ENCODE measurements at places on chromosomes 1 and 21.

- DNase-seq = no peak
Observed at GRCh38 chr1:91584878-91585277, 84.2 kb downstream of the CDC7 start.

GRCh38 chr1:155226188-155226909, 17.9 kb downstream of the MTX1 start:
- peak; percentile 90 for DNase-seq

DNA sequence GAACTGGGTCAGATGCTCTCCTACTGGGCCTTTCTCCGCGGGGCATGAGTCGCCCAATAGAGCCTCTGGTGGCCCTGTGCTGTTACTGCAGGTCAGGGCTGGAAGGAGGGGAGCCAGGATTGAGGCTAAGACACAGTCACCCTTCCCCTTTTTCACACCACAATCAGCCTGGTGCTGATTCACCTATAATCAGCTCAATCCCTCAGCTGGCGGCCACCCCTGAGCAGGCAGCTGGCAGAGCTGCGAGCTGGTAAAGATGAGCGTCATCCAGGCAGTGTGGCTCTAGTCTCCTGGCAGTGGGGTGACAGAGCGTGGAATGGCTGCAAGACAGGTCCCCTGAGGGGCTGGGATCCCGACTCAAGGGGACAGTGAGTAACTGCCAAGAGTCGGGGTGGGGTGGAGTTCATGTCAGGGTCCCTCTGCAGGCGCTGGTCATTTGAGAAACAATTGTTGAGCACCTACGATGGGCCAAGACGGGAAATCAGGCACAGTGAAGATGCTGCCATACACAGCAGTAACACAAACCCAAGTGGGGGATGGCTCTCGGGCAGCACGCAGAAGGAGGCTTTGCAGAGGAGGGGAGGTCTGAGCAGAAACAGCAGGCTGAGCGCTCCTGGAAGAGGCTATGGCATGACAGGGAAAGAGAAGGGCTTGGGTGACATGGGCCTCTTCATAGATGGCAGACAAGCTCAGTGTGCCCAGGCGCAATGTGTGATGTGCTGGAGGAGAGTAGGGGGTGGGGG, 21.8 kb downstream of the ATF3 start:
- DNase-seq = peak; percentile 58

DNA sequence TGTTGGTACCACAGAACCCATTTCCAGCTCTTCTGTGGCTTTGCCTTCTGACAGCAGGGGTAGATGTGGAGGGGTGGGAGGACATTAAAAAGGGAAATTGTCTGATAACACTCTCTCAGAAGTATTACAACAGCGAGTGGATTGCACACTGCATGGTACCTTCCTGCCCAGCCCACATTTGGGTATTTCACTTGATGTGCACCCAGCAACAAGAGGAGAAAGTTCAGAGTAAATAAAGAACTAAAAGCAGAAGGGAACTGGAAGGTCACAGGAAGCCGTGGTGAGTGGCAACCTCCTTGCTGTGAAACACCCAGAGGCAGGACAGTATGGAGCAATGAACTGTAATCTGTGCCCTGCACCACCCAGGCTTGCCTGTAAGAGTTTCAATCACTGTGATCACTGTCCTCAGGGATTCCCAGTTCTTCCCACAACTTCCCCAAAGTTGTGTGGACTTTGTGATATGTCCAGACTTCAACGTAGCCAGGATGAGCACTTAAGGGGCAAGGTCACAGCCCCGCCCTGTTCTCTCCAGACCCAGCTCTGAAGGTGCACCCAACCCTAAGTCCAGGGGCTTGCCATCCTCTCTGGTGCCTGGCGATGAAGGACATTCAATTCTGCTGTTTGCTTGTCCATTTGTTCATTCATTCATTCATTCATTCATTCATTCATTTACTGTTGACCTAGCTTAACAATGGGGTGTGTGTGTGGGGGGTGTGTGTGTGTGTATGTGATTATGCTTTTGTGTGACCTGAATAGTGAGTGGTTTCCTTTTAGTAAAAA, 18.7 kb upstream of the F5 start:
- peak; percentile 33 for DNase-seq

DNA sequence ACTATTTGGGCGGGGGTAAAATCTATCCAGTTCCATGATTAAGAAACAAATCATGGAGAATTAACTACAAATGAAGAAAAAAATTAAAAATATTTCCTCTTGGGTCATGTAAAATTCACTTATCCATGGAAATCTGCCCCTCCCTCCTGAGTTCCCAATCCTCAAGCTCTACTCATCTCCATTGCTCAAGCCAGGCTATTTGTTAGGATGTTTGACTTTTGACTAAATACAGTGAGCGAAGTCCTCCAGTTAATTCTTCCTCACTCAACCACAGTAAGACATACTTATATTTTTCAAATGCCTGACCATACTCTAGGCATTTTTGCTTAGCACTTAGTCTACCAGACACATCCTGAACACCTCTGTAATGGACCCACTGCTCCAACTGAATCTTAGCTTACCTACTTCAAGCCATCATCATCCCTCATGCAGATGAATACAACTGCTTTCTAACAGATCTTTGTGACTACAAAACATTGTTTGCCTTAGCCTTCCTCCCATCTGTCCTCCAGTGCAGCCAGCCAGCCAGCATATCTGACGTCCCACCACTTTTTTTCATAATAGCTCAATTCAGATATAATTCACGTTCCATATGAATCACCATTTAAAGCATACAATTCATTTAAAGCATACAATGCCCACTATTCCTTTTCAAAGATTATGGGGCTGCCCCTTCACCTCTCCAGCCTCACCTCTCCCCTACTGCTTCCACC, 154.2 kb downstream of the RERE start:
- DNase-seq = no peak

GRCh38 chr1:115676498-115677181, 34.9 kb downstream of the VANGL1 start:
- no peak for DNase-seq

- no peak for DNase-seq
Observed at GRCh38 chr1:206699626-206700025, 14.9 kb downstream of the MAPKAPK2 start.

DNA sequence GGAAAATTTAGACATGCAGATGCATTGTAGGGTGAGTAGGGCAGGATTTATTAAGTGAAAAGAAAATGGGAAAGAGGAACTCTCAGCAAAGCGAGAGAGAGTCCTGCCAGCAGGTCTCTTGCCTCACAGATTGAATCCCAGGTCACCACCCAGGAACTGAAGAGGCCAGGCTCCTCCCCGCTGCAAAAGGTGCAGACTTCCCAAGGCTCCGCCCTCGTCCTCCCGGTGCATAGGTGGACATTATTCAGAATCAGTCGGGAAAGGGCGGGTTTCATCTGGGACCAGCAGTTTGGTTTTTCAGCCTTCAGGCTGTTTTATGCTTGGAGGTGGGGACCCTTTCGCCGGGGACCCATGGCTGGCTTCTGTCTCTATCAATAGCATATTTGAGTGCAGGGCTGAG, 41.6 kb upstream of the APP start:
- DNase-seq = no peak

DNA sequence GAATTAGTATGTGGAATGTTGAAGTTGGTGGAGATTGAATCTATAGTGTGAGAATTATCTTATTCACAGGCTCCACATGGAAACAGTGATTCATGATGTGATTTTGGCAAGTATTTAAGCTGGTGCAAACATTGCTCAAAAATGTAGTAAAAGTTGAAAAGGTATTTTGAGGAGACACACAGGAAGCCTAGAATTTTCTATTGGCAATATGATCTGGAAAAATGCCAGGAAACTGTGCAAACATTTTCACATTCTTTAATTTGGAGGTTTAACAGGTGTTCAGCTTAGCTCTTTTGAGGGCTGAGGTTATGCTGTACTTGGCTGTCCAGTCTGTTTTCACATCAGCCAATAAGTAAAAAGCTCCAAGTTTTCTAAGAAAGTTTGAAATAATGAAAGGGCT, 327.3 kb downstream of the RWDD3 start:
- DNase-seq = no peak

DNA sequence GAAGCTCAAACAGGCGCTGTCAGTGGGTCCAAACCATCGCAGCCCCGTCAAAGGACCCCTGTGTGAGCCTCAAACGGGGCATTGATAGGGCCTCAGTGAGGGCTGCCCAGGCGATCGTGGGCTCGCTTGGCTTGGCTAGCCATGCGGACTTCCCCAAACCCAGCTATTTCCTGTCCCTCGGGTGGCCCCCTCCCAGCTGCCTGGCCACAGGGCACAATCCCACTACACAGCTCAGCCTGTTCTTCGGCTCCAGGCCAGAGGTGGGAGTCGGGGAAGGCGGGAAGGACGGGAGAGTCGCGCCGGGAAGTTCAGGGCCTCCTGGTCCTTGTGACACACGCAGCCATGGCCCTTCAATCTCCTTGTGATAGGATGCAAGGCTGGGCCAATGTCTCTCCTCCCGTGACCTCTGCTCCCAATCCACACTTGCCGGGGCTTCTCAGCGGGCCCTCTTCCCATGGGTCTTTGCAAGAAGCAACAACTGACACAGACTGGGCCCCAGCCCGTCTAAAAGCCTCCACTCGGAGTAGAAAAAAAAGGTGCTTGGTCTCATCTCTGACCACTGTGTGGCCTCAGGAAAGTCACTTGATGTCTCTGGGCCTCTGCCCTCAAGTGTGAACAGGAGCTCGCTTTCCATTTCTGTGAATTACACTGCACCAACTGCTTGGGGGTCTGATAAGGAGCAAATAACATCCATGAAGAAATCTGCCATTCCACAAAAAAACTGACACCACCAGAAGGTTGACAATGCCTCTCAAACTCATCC, 7.1 kb upstream of the MATN1 start:
- DNase-seq = no peak

DNA sequence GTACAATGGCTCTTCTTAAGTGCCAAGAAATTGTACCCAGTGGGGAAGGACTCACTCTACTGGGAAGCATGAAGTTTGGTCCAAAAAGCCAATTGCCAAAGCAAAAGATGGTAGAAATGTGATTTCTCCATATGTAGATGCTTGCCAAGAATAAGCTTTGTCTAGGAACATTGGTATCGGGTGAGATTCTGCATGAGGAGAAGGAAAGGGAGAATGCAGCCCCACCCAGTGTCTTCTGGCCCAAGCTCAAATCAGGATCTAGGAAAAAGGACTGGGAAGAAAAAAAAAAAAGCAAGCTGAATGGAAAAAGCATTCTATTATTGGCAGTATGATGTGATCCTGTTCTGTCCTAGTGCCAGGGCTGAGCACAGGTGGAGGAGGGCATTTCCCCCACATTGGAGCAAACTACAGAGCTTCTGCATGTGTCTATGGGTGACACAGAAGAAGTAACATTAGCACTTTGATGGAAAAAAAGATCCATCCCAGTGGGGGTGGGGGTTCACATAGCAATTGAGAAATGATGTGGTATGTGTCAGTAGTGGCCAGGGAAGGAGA, 226.6 kb downstream of the KCNH1 start:
- no peak for DNase-seq

- DNase-seq = no peak
Observed at GRCh38 chr1:161225178-161225533, 704 bp upstream of the TOMM40L start.

GRCh38 chr1:229058111-229058561, 212.8 kb upstream of the RAB4A start:
- DNase-seq = peak; percentile 16

- DNase-seq = no peak
Observed at GRCh38 chr1:161805399-161806197, 39.5 kb downstream of the ATF6 start.

DNA sequence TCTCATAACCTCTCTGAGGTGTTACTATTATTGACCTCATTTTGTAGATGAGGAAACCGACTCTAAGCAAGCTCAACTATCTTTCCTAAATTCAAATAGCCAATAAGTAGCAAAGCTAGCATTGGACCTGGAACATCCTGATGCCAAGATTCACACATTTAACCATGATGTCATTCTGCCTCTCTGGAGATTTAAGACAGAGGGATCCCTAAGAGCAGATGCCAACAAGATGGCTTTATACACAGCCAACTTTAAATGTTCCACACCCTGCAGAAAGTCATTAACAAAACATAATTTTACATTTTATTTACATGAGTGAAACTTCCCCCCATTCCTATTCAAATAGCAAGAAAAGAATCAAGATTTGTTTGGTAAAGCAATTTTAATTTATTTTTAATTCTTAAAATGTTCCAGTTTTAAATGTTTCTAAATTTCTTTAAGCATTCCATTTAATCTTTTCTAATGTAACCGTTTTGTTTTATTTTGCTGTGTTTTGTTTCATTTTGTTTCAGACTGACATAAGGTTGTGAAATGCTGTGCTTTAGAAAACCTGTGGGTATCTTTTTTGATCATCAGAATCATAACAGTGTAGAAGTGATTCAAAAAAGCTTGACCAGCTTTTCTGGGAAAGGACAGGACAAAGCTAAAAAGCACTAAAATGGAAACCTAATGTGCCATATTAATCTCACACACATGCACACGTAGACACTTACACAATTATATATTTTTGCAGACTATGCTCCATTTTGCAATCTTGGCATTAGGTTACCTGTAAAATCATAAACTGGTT, 7.6 kb upstream of the VAV3 start:
- DNase-seq = no peak

- DNase-seq = no peak
Observed at GRCh38 chr21:45448810-45449657, 44.1 kb downstream of the COL18A1 start.

DNA sequence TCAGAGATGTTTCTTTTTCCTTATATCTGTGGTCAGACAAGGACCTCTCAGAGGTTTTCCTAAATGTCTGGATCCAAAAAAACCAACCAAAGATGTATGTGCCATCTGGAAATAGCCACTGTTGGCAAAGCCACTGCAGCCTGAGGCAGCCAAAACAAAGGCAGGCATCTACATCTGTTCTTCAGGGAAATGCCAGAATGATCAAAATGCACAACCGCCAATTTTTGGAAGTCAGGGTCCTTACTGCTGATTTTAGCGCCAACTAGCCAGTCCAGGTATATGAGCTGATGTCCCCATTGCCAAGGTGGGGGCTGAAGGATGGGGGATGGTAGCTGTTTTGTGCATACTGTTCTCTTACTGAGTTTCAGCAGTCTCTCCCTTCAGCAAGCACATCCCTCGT, 45.9 kb downstream of the SYT14 start:
- DNase-seq = no peak

- DNase-seq = no peak
Observed at GRCh38 chr1:109162626-109163025, 48.7 kb downstream of the ELAPOR1 start.

GRCh38 chr1:155729031-155729898, 40.4 kb downstream of the DAP3 start:
- DNase-seq = peak; percentile 11

GRCh38 chr1:21610989-21611785, 58.0 kb downstream of the RAP1GAP start:
- no peak for DNase-seq

GRCh38 chr1:233620065-233620464, 6.2 kb downstream of the KCNK1 start:
- no peak for DNase-seq

DNA sequence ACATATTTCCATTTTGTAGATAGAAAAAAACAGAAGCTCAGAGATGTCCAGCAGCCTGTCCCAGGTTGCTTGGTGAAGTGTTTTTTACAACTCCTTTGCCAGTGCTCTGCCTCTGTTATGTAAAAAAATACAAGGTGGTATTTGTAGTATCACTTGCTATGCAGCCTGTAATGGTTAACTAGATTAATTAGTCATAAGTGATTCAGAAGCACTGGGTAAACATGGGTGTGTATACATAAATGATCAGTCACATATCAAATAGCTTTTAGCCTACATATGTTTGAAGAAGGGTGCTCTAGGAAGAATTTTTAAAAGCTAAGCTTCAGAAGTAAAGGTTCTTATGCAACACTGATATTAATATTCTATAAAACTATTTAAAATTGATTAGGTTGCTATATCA, 70.0 kb upstream of the MAGI3 start:
- DNase-seq = no peak

GRCh38 chr1:32208891-32209328, at the start of gene DCDC2B:
TSS of gene DCDC2B (plus strand) at chr1:32209089. CDS start at chr1:32209094, 5 bp downstream.
- DNase-seq = no peak

GRCh38 chr1:20347699-20348098, 57.0 kb downstream of the VWA5B1 start:
- no peak for DNase-seq

Measured in activated T-cell treated with anti-CD3 and anti-CD28 coated beads, Interleukin-2, amount 50 U/mL, for 4 hours (primary cell).